Effector memory CD8-positive, alpha-beta T cell (primary cell): ENCODE measurements at places on chromosomes 2 and 18.

GRCh38 chr2:191341436-191341835, 96.2 kb downstream of the MYO1B start:
- no peak for DNase-seq

GRCh38 chr2:25473758-25474340, 132.1 kb upstream of the DNMT3A start:
- DNase-seq: no peak

DNA sequence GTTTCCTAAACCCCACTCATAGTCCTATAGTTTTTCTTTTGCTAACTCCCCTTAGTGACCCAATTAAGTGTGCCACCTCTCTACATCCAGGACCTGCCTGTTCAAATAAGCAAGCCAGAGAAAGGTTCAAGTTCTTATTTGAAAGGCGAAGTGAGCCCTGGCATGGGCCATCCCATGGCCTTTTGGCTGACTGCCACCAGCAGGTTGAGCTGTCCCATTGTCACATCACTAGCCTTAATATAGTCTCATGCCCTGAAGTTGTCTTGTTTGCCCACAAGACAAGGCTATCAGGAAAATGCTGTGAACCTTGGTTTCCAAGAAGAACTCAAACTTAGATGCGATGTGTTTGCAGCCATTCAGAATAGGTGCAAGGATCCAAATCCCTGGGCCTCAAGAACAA, 158.8 kb downstream of the SH3RF3 start:
- no peak for DNase-seq

- DNase-seq: no peak
Observed at GRCh38 chr2:106646605-106647004, 159.4 kb downstream of the CD8B2 start.

GRCh38 chr2:157764386-157764785, 111.7 kb downstream of the ACVR1 start:
- no peak for DNase-seq

DNA sequence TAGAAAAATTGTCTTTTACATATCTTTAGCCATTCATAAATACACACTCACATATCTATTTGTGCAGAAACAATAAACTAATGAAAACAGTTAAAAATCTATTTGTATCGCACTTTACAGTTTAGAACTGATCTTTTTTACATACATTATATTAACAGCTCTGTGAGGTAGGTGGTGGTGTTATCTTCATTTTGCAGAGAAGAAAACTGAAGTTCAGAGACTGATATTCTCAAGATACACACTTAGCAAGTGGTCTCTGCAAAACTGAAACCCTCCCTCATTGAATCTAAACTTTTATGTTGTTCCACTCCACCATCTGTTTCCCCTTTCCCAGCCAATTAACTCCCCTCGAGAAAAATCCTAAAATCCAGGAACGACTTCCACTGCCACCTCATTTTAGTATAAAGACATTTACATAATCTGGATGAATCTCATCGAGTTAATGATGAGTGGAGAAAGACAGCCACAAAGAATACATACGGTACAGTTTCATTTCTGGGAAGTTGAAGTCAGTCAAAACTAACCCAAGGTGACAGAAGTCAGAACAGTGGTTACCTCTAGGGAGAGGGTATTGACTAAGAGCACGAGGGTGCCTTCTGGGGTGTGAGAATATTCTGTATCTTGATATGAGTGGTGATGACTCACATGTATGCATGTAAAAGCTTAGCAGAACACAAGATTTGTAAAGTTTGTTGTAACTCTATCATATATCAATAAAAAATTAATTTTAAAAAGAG, 524.2 kb upstream of the TCF4 start:
- no peak for DNase-seq

GRCh38 chr2:173652767-173653431, 298.2 kb downstream of the CDCA7 start:
- DNase-seq: no peak

DNA sequence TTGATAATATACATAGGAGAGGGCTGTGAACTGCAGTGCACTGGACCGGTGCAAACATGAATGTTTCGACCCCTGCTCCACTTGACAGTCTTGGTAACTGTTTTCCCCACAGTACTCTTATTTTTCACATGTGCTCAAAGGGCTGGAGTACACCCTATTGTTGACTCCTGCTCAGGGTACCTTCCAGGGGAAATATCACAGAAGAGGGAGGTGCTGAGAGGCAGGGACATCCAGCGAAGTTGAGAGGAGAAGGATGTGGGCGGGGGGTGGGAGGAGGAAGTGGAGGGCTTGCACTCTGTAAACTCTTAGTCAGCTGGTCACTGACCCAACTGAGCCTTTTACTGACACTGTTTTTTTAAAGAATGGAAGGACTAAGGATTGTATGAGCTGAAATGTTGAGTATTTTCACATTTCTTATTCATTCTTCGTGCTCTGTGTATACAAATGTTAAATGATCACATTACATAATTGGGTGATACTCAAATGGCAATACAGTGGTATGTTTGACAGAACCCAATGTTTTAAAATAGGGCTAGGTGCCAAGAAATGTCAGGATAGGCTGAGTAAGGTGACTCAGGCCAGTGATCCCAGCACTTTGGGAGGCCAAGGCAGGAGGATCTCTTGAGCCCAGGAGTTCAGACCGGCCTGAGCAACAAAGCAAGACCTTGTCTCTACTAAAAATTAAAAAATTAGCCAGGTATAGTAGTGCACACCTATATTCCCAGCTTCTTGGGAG, 10.0 kb downstream of the INPP4A start:
- no peak for DNase-seq

- DNase-seq: no peak
Observed at GRCh38 chr18:25010623-25011374, 341.2 kb downstream of the ZNF521 start.

DNA sequence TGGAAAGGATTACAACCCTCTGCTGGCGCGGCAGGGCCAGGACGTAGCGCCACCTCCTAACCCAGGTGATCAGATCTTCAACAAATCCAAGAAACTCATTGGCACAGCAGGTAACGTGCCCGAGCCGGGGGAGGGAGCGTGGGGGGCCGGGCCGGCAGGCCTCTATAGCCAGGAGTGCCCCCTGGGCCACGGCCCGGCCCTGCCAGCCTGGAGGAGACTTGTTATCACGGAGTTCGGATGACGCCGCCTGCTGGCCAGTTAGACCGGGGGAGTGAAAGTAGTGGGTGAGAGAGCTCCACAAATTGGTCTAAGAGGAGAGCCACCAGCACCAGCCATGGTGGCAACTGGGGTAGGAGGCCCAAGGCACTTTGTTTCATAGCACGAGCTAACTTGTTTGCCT, 8.6 kb upstream of the TMEM214 start:
- DNase-seq: no peak

DNA sequence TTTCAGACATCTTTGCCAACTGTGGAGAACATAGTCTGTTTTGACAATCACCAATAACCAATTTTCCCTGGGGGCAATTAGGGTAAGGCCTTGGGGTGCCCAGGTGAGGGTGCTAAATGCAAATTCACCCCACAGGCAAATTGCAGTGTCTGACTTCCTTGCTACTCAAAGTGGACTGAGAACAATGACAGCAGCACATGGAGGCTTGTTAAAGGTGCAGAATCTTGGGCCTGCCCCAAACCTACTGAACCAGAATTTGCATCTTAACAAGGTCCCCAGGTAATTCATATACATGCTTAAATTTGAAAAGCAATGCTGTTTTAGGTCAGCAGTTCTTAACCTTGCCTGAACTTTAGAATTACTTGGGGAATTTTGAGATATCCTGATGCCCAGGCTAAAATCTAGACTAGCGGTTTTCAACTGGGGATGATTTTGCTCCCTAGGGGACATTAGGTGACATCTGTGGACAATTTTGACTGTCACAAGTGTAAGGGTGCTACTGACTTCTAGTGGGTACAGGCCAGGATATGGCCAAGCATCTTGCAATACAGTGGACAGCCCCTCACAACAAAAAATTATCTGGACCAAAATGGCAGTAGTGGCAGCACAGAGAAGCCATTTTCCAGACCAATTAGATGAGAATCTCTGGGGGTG, 80.2 kb upstream of the GCFC2 start:
- no peak for DNase-seq

DNA sequence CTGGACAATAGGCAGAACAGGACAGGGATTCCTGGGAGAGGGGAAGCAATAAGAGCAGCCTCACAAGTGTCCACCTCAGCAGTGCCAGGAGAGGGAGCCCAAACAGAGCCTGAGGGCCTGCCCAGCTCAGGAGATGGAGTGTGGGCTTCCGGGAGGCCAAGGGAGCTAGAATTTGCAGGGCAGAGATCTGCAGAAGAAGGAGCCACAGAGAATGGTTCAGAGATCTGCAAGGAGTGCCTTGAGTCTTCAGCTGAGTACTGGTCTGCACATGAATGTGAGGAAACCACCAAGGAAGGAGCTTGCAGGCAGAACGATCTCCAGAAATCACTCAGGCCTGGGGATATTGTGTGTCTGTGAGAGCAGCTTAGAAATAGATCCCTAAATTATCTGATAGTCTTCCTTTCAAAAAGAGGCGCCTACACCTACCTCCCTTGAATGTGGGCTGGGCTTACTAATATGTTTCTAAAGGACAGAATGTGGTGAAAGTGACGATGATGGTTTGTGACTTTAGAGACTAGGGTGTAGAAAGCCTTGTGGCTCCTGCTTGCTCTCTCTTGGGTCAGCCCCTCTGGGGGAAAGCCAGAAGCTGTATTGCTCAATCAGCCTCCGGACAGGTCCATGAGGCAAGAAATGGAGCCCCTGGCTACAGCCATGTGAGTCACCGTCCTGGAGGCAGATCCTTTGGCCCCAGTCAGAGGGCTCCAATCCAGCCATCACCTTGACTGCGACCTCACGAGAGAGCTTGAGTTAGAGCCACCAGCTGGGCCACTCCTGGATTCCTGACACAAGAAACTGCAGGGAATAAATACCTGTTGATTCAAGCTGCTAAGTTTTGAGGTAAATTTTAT, 7.6 kb upstream of the LPIN1 start:
- peak; percentile 30 for DNase-seq

GRCh38 chr2:233009661-233010060, 3.4 kb downstream of the NGEF start:
- DNase-seq: no peak

DNA sequence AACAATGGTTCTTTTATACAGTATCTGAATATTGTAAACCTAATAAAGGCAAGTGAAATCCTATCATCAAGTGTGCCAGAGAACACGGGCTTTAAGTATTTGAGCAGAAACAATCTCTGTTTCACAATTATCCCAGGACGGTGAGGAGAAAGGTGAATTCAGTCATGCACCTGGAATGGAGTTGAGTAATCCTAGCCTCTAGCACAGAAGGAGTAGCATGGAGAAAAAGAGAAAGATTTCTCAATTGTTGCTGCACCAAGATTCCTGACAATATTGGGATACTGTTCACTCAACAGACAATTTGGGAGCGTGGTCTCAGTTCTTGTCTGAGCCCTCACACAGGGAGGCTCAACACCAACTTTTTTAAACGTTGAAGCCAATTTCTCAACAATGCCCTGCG, 510.6 kb downstream of the SOX11 start:
- DNase-seq: no peak

GRCh38 chr2:38856165-38856564, 19.6 kb downstream of the DHX57 start:
- DNase-seq: no peak

DNA sequence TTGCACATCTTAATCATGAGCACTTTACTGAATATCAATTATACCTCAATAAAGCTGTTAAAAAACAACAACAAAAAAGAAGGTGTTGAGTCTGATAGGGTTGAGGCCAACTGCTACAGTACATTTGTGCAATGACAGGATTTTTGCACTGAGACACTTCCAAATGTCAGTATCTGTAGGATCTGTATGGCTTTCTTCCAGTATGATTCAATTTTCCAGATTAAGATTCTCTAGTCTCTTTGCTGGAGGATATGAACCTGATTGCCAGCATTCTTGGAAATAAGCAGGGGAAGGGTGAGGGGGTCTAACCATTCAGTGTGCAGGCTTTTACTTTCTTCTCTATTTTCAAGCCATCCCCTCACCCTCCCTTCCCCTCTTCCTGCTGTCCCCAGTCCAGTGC, 85.1 kb downstream of the SEMA4F start:
- no peak for DNase-seq

GRCh38 chr18:24274837-24275236, 122.8 kb downstream of the OSBPL1A start:
- DNase-seq: no peak

DNA sequence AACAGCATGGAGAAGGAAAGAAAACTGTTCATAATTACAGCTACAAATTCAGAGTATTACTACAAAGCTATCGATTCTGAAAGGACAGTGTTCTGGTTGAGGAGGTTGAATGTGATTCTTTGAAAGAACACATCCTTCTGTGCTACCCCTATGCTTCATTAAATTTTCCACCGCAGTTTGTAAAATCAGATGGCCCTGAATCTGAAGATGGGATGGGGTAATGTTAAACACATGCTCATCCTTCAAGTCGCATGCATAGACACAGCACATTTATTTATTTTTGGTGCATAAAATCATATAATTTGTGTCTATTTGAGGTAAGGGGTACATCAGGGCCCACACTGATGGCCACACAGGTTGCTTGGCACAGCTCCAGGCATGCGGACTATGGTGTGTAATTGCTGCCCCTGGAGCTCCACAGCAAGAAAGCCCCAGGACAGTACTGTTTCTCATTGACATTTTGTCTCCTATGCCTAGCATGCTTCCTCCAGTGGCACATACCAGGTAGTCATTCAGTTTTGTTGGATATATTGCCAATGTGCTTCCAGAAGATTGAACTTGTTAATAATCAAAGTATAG, 238.8 kb upstream of the TANK start:
- no peak for DNase-seq

- no peak for DNase-seq
Observed at GRCh38 chr18:40606996-40607395, 1348.0 kb upstream of the PIK3C3 start.

DNA sequence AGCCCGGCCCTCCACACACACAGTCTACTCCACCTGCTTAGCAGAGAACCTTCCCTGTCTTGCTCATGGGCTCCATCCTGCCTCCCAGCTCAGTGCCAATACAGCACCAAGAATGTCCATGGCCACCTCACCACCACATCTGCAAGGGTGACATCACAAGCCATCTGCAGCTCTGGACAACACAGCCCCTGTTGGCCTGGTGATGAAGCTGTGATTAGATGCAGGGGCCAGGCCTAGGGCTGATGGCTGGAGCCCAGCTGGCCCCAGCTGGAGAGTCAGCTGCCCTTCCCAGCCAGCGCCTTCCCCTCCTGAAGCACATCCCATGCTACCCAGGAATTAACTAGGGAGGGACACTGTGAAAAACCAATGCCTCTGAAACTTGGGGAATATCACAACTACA, 91.1 kb downstream of the TTC32 start:
- no peak for DNase-seq

- no peak for DNase-seq
Observed at GRCh38 chr2:54771166-54771885, 47.9 kb downstream of the EML6 start.

DNA sequence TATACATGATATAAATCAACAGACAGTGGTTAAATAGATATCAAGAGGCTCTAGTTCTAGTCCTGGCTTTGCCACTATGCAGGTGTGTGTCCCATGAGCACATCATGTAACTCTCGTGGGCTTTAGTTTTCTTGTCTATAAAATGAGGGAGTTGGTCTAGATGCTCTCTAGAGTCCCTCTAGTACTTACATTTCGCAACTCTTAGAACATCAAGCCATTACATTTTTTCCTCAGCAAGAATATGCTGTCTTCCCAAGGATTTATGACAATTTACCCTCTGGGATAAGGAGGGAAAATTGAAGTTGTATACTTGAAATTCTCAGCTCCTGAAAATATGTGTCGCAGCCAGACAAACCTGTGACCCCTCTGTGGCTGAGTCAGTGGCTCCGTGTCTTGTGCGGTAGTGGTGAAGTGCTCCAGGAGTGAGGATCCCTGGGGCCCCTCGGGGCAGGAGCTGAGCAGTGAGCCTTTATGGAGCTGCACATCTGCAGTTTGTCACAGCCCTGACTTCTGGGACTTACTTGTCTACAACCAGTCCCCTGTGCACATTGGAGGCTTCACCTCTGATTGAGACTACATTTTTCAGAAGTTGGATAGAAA, 6.8 kb downstream of the PKP4 start:
- DNase-seq: no peak
